ENCODE measurements at places on chromosomes 6 and 20.
A peak's percentile ranks its signal among the peaks of the same experiment; 100 is the strongest.

DNA sequence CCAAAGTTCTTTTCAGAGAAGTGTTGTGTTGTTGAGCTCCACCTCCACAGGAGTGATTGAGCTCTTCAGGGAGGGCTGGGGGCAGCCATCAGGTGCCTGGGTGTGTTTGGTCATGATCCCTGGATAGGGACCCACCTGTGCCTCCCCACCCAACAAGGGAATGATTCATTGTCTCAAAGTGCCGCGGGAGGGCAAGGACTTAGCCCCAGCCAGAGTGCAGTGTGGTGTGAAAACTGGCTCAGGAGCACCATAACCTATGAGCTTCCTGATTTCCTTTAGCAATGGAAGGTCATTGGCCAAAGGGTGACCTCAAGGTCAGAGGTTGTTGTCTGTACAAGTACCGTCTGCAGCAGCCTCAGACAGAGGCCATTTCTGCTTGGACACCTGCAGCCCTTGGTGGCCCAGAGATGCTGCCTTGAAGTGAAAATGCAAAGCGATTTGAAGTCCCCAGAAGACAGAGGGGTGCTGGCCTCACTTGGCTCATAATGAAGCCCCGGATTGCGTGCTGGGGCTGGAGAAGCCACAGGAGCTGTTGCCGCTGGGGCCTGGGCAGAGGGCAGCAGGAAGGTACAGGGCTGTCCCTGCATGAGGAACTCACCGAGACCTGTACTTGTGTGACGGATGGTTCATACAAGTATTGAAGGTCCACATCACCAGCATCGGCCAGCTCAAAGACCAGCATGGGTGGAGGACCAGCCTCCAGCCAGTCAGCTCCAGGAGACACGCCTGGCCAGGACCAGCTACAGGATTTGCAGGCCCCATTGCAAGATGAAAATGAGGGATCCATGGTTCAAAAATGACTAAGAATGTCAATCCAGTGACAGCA is 100.6 kb upstream of the DUSP22 start:
- no peak for DNase-seq

- DNase-seq, result no peak
Measured at GRCh38 chr20:25056690-25057233, 1.2 kb downstream of the ACSS1 start.

GRCh38 chr6:41097467-41098090 is 24.8 kb downstream of the NFYA start:
- no peak for DNase-seq

DNA sequence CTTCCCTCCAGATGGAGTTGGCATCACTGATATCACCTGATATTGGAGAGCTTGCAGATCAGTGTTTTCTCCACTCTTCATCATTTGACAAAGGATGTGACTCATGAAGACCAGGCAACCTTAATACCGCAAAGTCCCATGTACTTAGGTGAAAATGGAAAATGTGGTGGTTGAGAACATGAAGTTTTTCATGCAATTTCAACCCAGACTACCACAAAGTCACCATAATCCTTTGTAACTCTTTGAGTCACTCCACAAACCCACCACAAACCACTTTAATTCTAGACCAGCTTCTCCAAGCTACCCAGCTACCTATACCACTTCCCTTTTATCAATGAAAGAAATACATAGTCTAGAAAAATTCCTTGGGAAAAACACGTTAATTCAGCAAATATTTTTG is 7.1 kb downstream of the NHLRC1 start:
- DNase-seq, result no peak

- DNase-seq, result no peak
Measured at GRCh38 chr6:52937908-52938307, 28.4 kb upstream of the GSTA3 start.

GRCh38 chr6:138647006-138647405 is 126.6 kb upstream of the CCDC28A start:
- DNase-seq, result no peak

- peak; percentile 79 for DNase-seq
Measured at GRCh38 chr6:28977341-28978132, 27.6 kb downstream of the ZNF311 start.

DNA sequence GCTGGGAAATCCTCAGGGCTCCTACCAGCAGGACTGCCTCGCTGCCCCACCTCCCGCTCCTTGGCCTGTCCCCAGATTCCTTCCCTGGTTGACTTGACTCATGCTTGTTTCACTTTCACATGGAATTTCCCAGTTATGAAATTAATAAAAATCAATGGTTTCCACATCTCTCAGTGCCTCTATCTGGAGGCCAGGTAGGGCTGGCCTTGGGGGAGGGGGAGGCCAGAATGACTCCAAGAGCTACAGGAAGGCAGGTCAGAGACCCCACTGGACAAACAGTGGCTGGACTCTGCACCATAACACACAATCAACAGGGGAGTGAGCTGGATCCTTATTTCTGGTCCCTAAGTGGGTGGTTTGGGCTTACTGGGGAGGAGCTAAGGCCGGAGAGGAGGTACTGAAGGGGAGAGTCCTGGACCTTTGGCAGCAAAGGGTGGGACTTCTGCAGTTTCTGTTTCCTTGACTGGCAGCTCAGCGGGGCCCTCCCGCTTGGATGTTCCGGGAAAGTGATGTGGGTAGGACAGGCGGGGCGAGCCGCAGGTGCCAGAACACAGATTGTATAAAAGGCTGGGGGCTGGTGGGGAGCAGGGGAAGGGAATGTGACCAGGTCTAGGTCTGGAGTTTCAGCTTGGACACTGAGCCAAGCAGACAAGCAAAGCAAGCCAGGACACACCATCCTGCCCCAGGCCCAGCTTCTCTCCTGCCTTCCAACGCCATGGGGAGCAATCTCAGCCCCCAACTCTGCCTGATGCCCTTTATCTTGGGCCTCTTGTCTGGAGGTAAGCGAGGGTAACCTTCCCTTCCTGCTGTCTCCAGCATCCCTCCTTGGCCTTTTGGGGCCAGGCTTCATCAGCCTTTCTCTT is at the start of gene CFB:
CFB (plus strand) TSS at position 589 of the 863 bp plus-strand sequence; CDS start at position 716, 127 bp downstream.
- no peak for DNase-seq

- DNase-seq, result peak; percentile 45
Measured at GRCh38 chr20:25987073-25987927, 290.6 kb upstream of the ZNF337 start.

GRCh38 chr6:40326714-40327421 is 260.3 kb downstream of the LRFN2 start:
- DNase-seq, result no peak

- DNase-seq, result no peak
Measured at GRCh38 chr20:24046888-24047287, 58.3 kb upstream of the GGTLC1 start.

DNA sequence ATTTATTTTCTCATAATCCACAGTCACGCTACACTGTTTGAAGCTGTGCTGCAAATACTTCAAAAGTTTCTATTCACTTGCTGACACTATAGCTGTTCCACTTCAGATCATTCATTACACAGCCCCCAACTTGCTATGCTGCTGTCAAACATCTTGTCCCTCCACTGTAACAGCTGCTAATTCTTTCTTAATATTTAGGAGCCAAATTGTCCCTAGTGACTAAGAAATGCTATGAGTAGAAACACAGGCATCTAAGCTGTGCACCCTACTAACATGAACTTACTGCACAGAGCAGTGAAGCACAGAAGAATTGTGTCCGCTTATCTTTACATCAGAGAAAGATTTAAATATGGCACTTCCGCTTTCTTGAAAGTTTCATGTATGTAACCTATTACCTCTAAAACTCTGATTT is 91.3 kb downstream of the PDE10A start:
- DNase-seq, result peak; percentile 25

- no peak for DNase-seq
Measured at GRCh38 chr20:6051505-6051904, 2.4 kb downstream of the LRRN4 start.

- no peak for DNase-seq
Measured at GRCh38 chr20:10769700-10770099, 95.9 kb upstream of the JAG1 start.

- DNase-seq, result no peak
Measured at GRCh38 chr6:53032849-53033248, 32.4 kb upstream of the FBXO9 start.

- no peak for DNase-seq
Measured at GRCh38 chr6:107171513-107171912, 56.2 kb upstream of the BEND3 start.

DNA sequence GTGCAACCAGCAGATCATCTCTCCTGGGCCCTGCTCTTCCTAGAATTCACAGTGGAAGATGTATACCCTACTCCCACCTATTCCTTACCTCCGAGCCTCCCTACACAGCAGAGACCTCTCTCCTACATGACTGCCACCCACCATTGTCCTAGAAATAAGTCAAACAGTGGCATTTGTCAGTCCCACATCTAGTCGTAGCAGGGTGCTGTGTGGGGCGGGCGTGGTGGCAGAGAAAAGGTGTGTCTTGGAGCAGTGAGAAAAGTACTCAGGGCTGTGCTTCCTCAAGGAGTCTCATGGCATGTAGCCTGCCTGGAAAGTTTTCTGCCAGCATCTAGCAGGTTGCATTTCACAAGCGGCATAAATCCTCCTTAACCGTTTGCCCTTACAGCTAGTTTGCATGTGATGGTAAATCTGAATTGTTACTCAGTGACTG is 59.4 kb upstream of the PTGIS start:
- DNase-seq, result no peak

GRCh38 chr6:53119772-53120409 is 28.8 kb downstream of the GCM1 start:
- no peak for DNase-seq

GRCh38 chr20:47663354-47664067 is 121.8 kb downstream of the SULF2 start:
- DNase-seq, result peak; percentile 73

GRCh38 chr6:89680150-89680549 is 41.6 kb upstream of the LYRM2 start:
- DNase-seq, result peak; percentile 65

DNA sequence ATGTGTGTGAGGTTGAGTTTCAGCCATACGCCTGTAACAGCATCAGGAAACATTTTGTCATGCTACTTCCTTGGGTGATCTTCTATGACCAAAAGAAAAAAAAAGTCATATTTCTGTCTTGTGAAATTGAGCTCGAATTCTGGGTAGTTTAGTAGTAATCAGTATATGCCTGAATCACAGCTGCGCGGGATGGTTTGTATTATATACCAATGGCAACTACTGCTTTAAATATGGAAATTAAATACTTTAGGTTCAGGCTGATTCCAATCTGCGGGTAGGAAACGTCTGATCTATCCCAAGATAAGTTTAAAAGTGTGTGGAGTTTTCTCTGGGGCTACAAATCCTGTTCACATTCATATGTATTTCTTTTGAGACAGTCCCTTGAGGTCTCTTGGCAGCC is 115.6 kb upstream of the FERMT1 start:
- no peak for DNase-seq

DNA sequence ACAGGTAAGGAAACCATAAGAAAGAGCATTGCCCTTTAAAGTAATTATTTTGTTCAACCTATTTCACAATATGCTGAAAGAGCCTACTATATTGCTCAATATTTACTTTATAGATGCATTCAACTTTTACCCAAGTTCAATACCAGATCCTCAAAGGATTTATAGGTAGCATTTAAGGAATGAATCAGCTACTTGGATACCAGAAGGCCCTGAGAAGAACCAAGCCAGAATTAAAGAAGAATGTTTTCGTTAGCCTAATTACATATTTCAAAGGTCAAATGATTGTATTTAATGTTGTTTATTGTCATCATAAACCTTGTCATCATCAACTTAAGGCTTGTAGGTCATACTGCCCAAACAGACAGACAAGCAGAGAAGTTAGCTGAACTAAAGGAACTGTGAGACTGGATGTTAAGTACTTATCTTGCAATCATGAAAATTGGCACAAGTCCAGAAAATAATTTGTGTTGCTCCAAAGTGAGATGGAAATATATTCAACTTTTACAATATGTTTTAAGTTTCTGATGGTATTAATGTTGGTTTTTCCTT is 636.7 kb downstream of the RFPL4B start:
- peak; percentile 4 for DNase-seq

DNA sequence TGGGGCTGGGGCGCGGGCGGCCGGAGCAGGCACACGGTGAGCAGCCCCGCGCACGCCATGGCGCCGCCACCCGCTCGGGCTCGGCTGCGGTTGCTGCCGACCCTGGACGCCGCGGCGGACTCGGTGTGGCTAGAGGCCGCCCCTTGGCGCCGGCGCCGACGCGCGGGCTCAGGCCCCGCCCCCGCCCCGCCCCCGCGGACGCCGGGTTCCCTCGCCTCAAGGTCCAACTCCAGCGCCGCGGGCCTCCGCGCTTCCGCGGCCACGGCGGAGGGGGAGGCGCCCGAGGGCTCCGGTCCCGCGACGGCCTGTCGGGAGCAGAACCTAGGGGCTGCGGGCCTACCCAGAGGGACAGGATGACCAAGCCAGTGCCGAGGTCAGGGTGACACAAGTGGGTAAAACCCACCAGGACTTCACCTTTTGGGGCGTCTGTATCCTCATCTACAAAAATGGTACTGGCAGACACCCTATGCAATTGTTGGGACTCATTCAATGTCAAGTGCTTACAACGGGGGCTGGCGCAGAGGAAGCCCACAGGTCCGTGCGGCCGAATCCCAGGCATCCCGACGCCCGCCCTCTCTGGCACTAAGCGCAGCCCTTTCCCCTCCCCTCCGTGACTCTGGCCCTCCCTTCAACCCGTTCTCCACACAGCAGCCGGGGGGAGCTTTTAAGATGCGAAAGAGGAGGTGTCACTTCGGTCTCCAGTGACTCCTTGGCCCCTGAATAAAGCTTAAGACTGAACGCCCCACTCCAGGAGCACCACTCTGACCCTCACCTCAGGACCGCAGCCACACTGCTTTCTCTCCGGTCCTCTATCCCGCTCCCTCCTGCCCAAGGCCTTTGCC is at the start of gene NECAB3:
NECAB3 (minus strand) TSS at position 135 of the 842 bp plus-strand sequence; CDS start at position 59, 76 bp downstream.
- DNase-seq, result peak; percentile 80

DNA sequence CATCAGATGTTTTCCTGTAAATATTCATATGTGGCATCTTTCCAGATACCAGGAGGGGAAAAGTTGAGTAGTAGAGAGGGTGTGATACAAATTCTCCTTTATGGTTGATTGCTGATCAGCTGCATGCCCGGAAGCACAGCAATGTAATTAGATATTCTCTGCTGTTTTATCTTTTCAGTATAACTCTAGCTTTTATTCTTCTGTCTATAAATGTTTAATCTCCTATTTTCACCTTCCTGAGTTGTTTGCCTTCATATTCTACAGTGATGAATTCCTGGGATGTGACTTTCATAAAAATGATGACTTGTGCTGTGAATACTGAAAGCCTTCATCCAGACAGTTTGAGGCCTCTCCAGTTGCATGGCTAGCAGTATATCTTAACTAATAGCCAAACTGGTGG is 53.7 kb downstream of the SH3BGRL2 start:
- DNase-seq, result no peak

All from hematopoietic multipotent progenitor cell treated with erythropoietin and hydrocortisone succinate and interleukin-3 and kit ligand, for 6 days (in vitro differentiated cells).